ENCODE measurements at places on chromosomes 3 and 15.

- no peak for DNase-seq
Observed at GRCh38 chr3:180870008-180870699, 42.3 kb upstream of the FXR1 start.

GRCh38 chr15:42553554-42553953, 4.9 kb downstream of the HAUS2 start:
- no peak for DNase-seq

GRCh38 chr3:99648101-99648500, 9.7 kb downstream of the COL8A1 start:
- DNase-seq: no peak

GRCh38 chr3:108595321-108595720, 5.8 kb downstream of the DZIP3 start:
- DNase-seq: no peak

GRCh38 chr3:168877899-168878298, 782.2 kb upstream of the GOLIM4 start:
- DNase-seq: no peak

DNA sequence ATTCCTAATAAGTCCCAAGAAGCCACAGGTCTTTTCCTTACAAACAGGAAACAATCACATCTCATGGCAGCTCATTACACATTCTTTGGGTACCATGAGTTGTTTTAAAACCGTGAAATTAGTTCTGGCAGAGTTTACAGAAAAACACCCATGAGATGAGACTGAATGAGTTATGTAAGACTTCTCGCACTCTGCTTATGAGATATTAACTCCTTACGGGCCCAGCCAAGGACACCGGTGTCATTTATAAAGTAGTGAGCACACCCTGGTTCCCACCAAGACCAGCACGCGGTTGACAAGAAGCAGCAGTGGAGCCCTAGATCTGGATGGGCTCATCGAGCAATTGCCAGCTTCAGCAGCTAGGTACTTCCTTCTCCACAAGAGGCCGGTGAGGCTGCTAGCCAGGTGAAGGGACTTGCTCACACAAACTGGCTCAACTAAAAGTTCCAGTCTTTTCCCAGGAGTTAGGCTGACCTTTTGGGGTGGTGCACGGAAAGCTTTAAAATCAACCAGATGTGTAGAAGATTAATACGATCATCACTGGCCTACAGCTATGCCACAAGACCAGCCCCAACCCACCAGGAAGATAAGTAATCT, 318.6 kb upstream of the ICE2 start:
- no peak for DNase-seq

DNA sequence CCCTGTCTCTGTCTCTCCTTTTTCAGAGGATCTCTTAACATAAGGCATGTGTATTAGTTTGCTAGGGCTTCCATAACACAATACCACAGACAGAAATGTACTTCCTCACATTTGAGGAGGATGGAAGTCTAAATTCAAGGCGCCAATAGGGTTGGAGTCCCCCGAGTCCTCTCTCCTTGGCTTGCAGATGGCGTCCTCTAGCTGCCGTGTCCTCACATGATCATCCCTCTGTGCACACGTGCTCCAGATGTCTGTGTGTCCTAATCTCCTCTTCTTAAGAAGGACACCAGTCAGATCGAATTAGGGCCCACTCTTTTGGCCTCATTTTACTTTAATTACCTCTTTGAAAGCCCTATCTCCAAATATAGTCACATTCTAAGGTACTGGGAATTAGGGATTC, 23.0 kb upstream of the BFSP2 start:
- DNase-seq: no peak

- DNase-seq: no peak
Observed at GRCh38 chr3:112640276-112640929, 540 bp downstream of the CCDC80 start.

- DNase-seq: no peak
Observed at GRCh38 chr3:69772152-69772867, 33.0 kb downstream of the MITF start.

- DNase-seq: no peak
Observed at GRCh38 chr15:47787875-47788274, 70.6 kb downstream of the SEMA6D start.

- DNase-seq: no peak
Observed at GRCh38 chr15:62561059-62561519, 396.0 kb upstream of the C2CD4B start.

All from stimulated activated CD8-positive, alpha-beta memory T cell treated with anti-CD3 and anti-CD28 coated beads, Interleukin-4, amount 100 ng/mL, for 1 hour (primary cell).